NCI-H460 (cell line): ENCODE measurements at places on chromosomes 3 and 15. TPM values are rescaled to one million over a fixed set of nuclear protein-coding genes. Genes with fewer than 3 reads are reported as not detected.

MYZAP gene
- total RNA-seq = not detected in 2 replicates

PLSCR2 gene
- 0.43 TPM in 1 of 2 replicates, not detected in the other for total RNA-seq

SNX22 gene
- total RNA-seq = 0.09 and 0.42 TPM in 2 replicates

POLQ gene
- total RNA-seq = 4.0 and 5.8 TPM in 2 replicates

WDR93 gene
- total RNA-seq = 0.17 and 0.30 TPM in 2 replicates

SLC27A2 gene
- 18.7 and 20.0 TPM in 2 replicates for total RNA-seq
